CD4-positive, alpha-beta T cell treated with Interleukin-2 at 100 ng/mL for 4 hours (primary cell): ENCODE measurements at places on chromosomes 12 and 14.
A peak's percentile ranks its signal among the peaks of the same experiment; 100 is the strongest.

DNA sequence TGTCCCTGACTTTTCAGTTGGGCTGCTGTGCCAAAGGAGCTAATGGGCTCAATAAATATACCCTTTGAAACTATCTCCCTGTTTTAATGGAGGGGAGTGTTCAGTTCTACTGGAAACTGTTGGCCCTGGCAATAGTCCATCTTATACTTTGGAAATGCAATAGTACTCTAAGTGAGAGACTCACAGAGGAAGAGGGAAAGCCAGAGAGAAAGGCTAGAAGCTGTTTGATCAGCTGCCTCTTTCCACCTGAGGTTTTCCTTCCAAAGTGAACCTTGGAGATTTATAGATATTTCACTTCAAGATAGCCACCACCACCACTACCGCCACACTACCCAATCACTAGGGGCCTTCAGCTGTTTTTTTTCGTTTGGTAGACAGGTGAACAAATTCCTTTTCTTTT, 93.6 kb upstream of the CCDC91 start:
- DNase-seq: no peak

GRCh38 chr12:32705783-32706182, 26.7 kb downstream of the DNM1L start:
- no peak for DNase-seq

DNA sequence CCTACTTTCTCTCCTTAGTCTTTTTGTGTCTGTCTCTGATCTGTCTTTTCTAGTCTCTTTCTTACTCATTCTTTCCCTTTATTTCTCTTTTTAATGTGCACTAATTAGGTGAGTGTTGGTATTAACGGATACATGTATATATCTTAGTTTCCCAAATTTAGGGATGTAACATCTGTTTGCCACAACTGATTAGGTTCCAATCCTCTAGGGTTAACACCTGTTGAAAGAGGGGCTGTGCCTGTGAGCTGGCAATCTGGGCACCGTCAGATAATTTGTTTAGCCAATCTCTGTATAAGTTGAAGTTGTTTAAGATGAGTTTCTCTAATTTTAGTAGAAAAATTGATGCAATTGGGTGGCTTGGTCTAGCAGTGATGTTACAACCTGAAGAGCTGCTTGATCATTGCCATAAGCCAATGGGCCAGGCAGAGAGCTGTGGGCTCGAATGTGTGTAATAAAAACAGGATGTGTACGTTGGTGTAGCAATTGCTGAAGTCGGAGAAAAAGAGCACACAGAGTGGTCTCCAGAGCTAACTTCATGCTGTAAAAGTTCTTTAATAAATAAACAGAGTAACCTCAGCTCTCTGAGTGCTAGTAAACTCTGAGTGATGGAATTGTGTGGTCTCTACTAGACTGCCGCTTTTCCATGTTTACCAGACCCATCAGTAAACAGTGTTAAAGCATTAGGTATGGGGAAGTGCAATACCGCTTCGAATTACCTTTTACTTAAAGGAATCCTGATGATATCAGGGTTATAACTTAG, 18.3 kb upstream of the LYZ start:
- peak; percentile 60 for DNase-seq

- no peak for DNase-seq
Observed at GRCh38 chr12:22230280-22230794, 104.2 kb downstream of the ST8SIA1 start.

DNA sequence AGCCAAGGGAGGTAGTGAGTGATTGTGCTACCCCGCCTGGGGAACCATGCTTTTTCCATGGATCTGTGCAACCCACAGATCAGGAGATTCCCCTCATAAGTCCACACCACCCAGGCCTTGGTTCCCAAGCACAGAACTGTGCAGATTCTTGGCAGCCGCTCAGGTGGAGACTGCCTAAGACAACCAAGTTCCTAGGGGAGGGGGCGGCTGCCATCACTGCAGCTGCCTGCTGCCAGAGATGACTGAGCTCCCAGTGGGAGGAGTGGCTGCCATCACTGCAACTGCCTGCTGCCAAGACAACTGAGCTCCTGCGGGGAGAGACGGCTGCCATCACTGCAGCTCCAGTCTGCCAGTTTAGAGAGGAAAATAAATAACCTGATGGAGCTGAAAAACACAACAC, 138.3 kb upstream of the GARIN2 start:
- no peak for DNase-seq

- peak; percentile 30 for DNase-seq
Observed at GRCh38 chr12:119115296-119115905, 63.3 kb upstream of the HSPB8 start.

- DNase-seq: no peak
Observed at GRCh38 chr12:65364046-65364445, 85.6 kb downstream of the MSRB3 start.

DNA sequence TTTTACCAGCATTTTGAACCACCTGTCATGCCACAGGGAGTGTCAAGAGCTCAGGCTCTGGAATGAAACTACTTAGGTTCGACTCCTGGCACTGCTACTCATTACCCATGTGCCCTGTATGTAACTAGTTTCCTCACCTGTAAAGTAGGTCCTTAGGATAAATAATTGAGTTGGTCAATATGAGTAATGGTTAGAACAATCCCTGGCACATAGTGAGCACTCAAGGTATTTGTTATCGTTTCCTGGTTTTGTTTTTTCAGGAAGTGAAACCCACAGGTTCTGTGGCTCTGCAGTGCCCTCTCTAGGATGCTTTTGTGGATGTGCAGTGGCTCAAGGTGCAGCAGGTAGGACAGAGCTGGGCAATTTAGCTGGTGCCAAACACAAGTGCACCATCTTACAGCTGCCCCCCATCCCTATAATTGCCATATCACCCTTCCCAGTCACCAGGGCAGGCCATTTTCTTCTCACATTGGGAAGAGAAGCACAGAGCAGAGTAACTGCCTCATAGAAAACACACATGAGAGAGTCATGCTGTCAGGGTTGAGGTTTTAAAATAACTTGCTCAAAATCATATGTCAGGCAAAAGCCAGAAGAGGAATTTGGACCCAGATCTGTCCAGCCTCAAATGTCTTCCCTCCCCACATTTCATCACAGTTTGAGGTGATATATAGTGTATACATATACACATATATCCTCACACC, 297.5 kb downstream of the RPAP3 start:
- DNase-seq: peak; percentile 49

GRCh38 chr12:100675432-100675831, 101.9 kb downstream of the GAS2L3 start:
- no peak for DNase-seq

- DNase-seq: peak; percentile 11
Observed at GRCh38 chr14:102363182-102363943, 622 bp downstream of the TECPR2 start.

DNA sequence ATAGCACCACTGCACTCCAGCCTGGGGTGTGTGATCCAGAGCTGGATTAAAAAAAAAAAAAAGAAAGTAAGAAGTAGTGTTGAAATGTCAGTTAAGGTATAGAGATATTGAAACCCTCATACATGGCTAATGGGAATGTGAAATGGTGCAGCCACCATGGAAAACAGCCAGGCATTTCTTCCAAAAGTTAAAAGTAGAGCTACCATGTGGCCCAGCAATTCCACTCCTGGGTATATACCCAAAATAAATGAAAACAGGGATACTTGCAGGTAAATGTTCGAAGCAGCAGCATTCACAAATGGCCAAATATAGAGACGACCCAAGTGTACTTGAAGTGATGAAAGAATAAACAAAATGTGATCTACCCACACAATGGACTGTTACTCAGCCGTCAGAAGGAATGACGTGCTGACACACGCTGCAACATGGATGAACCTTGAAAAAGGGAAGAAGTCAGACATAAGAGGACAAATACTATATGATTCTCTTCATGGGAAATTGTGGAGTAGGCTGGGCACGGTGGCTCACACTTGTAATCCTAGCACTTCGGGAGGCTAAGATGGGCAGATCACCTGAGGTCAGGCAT, 15.2 kb downstream of the IL31 start:
- DNase-seq: no peak

DNA sequence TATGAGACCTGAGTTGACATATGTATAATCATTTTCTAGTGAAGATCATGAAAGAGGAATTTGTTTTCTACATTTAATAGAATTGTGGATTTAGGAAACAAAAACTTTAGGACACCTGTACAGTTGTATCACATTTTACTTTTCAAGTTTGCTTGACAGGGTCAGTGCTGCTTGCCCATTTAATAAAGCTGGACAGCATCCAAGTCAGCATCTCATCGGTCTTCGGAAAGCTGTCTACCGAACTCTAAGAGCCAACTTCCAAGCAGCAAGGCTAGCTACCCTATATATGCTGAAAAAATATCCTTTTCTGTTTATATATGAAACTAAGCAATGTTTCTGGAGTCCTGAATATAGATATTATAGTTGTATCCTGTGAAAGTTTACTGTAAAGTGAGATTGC, 52.3 kb downstream of the VEZT start:
- DNase-seq: no peak
